Activated B cell treated with CpG ODN at 0.5 μM for 24 hours (primary cell): ENCODE measurements at places on chromosomes 5 and 9. TPM values are rescaled to one million over a fixed set of nuclear protein-coding genes. Genes with fewer than 3 reads are reported as not detected.

Gene FOXD4L4
- 0.29 and 0.39 TPM in 2 replicates for total RNA-seq

Gene DDX4
- total RNA-seq = not detected in 2 replicates

Gene SLCO6A1
- not detected in 2 replicates for total RNA-seq

DNA sequence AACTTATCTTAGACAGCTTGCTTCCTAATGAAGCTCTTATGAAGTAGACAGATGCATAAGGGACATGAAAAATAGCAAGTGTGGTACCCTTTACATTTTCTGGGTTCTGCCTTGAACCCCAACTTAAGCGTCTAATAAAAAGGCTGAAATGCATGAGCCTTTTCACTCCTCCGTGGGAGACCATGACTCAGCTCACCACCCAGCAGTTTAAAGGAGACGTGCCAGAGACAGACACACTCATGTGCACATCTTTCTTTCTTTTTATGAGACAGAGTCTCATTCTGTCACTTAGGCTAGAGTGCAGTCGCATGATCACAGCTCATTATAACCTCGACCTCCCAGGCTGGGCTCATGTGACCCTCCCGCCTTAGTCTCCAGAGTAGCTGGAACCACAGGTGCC lies 22.3 kb downstream of the CTXN3 start:
- no peaks in the 10 kb centered on the region for H3K36me3 ChIP-seq
- no peaks in the 10 kb centered on the region for H3K4me1 ChIP-seq
- no peak for DNase-seq

DNA sequence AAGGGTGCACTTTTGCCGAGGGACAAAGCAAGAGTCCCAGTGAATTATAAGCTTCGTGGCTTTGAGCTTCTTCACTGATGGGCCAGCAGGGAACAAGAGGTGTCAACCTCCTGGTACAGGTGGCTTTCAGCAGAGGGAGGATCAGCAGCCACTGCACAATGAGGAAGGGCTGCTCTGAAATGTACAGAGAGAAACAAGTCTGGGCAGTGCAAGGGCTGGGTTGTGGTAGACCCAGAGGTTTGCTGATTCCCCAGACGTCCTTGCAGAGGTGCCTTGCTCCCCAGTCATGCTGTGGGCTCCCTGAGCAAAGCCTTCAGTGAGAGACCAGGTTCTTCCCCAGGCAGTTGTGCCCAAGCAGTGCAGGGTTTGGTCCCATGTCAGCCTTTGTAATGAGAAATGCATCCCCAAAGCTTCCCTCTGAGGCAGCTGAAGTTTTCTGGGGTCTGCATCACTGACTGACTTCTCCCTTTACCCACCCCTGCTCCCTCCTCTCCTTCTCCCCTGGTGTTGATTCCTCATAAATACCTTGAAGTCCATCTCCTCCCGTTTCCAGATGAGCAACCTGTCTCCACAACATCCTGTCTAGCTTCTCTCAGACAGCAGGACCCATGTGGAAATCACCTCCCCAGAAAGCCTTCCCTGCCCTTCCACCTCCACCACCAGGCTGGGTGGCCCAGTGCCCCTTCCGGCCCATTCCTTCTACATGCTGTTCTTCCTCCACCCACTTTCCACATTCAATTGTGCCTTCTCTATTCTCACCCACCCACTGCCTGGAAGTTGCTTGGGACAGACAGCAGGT lies 599.6 kb upstream of the ADAMTS16 start:
- no peak overlapping the region for H3K27ac ChIP-seq
- H3K4me1 ChIP-seq = no peaks in the 10 kb centered on the region
- H3K27me3 ChIP-seq = no peaks in the 10 kb centered on the region
- H3K4me3 ChIP-seq = no peak overlapping the region
- H3K36me3 ChIP-seq = no peaks in the 10 kb centered on the region

GRCh38 chr5:170216257-170216864 lies 16.4 kb upstream of the C5orf58 start:
- H3K27me3 ChIP-seq = peaks cover 13% of the 10 kb centered on the region
- no peaks in the 10 kb centered on the region for H3K36me3 ChIP-seq
- H3K27ac ChIP-seq = no peak overlapping the region
- no peak for DNase-seq

DNA sequence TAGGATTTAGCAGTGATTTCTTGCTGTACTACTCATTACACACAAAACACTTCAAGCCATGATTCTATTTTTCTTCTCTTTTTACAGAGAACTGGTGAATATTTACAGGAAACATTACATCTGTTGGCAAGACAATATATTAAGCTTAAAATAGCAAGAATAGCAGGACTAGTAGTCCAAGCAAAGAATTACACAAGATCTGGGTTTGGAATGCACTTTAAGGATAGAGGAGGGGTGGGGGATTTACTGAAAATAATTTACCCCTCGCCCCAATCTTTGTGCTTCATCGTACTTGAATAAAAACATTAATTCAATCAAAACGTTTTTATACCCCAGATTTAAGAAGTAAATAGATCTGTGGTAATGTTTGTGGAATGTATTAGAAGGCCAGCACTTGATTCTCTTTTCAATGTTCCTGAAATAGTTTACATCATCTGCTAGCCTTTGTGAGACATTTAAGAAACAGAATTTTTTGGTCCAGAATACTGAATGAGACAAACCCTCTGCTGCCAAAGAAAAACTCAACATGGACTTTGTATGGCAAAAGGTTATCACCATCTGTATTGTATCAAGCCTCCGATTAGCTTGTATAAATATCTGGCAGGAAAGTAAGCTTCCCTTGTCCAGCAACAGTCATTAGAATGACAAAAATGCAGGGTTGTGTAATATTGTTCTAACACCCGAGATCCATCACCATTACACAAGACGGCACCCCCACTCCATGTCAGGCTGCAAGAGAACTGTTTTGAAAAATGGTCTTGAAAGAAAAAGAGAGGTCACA lies 23.8 kb downstream of the SVEP1 start:
- H3K4me1 ChIP-seq = no peaks in the 10 kb centered on the region
- no peak for DNase-seq
- no peaks in the 10 kb centered on the region for H3K36me3 ChIP-seq
- no peak overlapping the region for H3K4me3 ChIP-seq
- no peak overlapping the region for H3K27ac ChIP-seq
- H3K27me3 ChIP-seq = no peaks in the 10 kb centered on the region
